ENCODE measurements at places on chromosomes 7 and 10. TPM values are rescaled to one million over a fixed set of nuclear protein-coding genes. Genes with fewer than 3 reads are reported as not detected.

SCART1 gene
- 2.8 TPM for total RNA-seq

HOXA13 gene
- not detected for total RNA-seq

CDK6 gene
- total RNA-seq, result 15.7 TPM

FKBP9 gene
- total RNA-seq, result 36.6 TPM

ZNF365 gene
- 31.9 TPM for total RNA-seq

DIP2C gene
- 68.2 TPM for total RNA-seq

FAM180A gene
- total RNA-seq, result not detected
